Ascending aorta (tissue), 2 donors: ENCODE measurements at places on chromosomes 12 and 14. TPM values are rescaled to one million over a fixed set of nuclear protein-coding genes. Genes with fewer than 3 reads are reported as not detected.

- DNase-seq, result no peak
Measured at GRCh38 chr12:131222329-131223139, 268.8 kb downstream of the ADGRD1 start.

GRCh38 chr12:25788707-25789442 lies 169.6 kb upstream of the RASSF8 start:
- no peak for DNase-seq

The RDH5 gene
- total RNA-seq, result 3.6 TPM

The CACNA2D4 gene
- total RNA-seq, result not detected

- DNase-seq, result no peak
Measured at GRCh38 chr12:7122811-7123769, 5.6 kb downstream of the RBP5 start.

DNA sequence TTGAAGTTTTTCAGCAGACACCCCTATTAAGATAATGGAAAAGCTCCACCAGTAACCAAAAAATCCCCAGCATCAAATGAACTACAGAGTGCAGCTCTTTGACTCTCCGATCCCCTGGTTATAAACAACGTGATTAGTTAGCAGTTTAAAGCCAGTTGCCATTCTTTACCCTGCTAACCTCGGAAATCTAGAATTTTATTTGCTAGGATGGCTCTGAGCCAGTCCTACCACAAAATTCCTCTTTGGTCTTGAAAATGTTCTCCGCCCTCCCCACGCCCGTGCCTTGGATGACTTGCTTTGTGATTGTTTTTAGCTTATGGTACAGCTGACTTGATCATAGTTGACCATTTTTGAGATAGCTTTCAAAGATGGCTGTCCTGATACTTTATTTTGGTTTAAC lies 1.2 kb downstream of the KLHDC2 start:
- no peak for DNase-seq

DNA sequence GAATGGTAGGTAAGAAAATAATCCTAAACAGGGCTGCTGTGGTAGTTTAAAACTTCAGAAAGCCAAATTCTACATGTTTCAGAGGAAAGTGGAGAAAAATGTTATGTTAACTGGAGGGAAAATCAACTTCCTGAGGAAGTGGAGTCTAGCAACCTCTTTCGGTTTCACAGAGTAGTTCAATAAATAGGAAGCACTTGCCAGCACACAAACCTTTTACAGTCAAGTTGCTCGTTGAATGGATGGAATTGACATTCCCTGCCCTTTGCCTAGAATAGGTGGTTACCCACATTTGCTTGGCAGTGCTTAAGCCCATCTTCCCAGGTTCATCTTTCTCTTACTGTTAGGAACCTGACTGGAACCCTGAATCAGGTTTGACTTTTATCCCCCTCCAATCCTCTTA lies 15.9 kb downstream of the ANKRD13A start:
- no peak for DNase-seq

DNA sequence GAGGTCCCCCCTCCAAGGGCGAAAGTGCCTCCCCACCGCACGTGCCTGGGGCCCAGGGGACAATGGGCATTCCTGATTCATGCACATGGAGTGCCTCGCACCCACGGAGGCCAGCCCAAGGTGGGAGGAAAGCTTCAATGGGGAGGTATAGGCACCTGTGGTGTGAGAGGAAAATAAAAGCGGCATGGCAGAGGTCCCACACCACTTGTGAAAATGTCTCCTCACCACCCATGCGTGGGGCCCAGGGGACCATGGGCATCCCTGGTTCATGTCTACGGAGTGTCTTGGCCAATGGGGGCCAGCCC lies 384.7 kb downstream of the ALG10 start:
- no peak for DNase-seq

DNA sequence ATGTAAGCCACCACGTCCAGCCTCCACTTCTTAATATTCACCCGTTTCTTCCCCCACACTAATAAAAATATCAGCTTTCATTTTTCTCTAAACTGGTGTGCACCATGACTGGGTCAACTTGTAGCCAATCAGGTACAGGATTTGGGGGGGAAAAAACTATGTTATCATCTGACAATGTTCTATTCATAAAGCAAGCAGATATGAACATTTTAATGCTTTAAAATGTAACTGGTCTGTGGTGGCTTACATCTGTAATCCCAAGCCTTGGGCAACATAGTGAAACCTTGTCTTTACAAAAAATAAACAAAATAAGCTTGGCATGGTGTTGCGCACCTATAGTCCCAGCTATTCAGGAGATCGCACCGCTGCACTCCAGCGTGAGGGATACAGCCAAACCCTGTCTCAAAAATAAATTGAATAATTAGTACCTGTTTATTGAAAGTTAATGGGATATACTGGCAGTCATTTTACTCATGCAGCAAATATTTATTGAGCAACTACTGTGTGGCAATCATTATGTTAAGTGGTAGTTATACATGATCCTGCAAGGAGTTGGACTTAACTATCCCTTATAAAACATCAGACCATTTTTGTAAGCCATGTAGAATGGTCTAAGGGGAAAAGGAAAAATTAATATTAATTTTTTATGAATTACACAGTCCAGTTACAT lies 15.3 kb upstream of the ITPR2 start:
- DNase-seq, result no peak

The AICDA gene
- not detected for total RNA-seq

The MANSC4 gene
- total RNA-seq, result not detected
